Activated CD8-positive, alpha-beta memory T cell treated with anti-CD3 and anti-CD28 coated beads for 24 hours (primary cell): ENCODE measurements at places on chromosomes 12 and 14.

- no peak for DNase-seq
These were observed 239.2 kb downstream of the SPTSSA start for GRCh38 chr14:34222867-34223266.

GRCh38 chr12:71780237-71780822, 25.7 kb downstream of the RAB21 start:
- no peak for DNase-seq

DNA sequence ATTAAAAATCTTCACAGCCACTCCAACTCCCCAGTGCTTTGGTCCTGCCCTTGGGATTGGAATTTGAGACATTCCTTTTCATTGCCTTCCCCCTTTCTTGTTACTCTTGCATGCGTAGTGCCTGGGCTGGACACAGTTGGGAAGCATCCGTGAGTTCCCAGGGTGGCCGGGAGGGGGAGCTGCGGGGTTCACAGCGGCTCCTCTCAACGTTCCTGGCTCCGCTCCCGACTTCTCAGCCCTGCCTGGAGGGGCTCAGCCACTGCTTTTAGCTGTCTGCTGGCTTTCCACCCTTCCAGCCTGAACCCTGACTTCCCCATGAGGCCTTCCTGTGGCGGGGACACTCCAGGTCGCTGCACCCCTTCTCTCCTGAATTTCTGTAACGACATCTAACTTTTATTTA, 3.2 kb downstream of the TEX52 start:
- peak; percentile 75 for DNase-seq

DNA sequence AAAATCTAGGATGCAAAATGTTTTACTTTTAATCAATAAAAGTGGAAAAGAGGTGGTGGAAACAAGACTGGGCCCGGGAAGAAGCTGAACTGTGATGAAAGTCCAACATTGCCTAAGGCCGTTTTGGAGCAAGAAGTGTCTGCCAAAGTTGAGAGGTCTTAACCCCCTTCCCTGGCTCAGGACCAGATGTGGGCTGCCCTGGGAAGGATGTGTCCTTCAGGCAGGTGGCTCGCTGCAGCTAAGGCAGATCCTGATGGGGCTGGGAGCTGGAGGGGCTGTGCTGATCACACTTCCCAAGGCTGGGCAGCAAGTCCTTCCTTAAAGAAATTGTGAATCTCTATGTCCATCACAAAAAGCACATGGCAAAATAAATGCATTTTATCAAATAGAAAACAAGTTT, 581.6 kb downstream of the GALC start:
- no peak for DNase-seq

- no peak for DNase-seq
These were observed at the start of gene RFLNA for GRCh38 chr12:124294780-124295341. Gene RFLNA, plus strand, starts transcription at chr12:124295093. Its CDS starts 337 bp downstream, at chr12:124295430.

DNA sequence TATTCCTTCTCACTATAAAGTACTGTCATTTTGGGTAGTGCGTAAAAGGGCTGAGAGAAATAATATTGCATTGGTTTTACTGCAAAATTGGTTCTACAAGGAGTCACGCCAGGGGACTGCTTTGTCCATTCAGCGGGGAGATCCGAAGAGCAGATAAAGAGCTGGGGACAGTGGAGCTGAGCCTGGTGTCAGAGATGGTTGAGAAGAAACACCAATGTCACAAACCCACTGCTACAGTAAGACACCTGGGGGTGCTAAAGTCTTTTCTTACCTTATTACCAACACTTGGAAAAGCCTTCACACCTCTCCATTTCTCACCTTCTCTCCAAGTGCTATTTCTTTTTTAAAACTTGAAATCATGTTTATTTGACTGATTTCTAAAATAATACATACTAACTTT, 14.1 kb downstream of the IL31 start:
- no peak for DNase-seq

- no peak for DNase-seq
These were observed 10.8 kb downstream of the SDSL start for GRCh38 chr12:113432986-113433385.
